ENCODE measurements at places on chromosomes 1 and 21. TPM values are rescaled to one million over a fixed set of nuclear protein-coding genes. Genes with fewer than 3 reads are reported as not detected.

DNA sequence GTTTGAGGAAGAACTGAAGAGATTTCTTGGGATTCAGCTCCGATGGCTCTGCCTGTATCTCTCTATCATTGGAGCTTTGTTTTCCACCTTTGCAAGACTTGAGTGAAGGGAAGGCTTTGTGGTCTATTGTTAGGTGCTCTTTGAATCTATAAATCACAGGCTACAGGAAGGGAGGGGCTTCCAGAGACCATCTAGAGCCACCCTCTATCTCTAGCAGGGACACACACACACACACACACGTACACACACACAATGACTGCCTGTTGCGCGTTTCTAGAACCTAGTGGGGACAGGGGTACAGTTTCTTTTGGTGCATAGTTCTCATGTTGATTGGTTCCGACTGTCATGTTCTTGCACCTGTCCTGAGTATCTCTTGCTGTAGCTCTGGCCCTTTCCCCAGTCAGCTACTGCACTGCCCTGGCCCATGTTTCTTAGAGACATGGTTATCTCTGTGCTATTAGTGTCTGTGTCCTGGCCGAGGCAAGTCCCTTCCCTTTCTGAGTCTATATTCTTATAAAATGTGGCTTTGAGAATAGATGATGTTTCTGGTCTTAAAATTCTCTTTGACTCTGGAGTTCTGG, 60.7 kb downstream of the MAN1C1 start:
- no peak for DNase-seq

DNA sequence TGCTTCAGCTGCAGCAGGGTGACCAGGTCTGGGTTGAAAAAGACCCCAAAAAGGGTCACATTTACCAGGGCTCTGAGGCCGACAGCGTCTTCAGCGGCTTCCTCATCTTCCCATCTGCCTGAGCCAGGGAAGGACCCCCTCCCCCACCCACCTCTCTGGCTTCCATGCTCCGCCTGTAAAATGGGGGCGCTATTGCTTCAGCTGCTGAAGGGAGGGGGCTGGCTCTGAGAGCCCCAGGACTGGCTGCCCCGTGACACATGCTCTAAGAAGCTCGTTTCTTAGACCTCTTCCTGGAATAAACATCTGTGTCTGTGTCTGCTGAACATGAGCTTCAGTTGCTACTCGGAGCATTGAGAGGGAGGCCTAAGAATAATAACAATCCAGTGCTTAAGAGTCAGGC, 2.9 kb downstream of the C1QA start:
- no peak for DNase-seq

GRCh38 chr1:215459136-215459535, 108.0 kb upstream of the KCTD3 start:
- DNase-seq, result no peak

- DNase-seq, result no peak
Measured at GRCh38 chr1:72018562-72018961, 263.8 kb downstream of the NEGR1 start.

DNA sequence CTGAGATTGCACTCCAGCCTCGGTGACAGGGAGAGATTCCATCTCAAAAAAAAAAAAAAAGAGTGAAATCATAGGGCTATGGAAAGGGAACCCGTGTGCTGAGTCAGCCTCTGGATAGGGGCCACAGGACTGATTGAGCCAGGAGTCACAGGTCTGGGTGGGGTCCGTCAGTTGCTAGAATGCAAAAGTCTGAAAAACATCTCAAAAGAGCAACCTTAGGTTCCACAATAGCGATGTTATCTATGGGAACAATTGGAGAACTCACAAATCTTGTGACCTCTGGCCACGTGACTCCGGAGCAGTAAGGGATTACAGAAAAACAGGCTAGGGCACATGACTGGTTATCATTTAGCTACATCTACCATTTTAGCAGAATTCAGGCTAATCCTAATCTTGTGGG, 32.8 kb upstream of the GREM2 start:
- no peak for DNase-seq

GRCh38 chr1:92864131-92864530, 32.3 kb downstream of the RPL5 start:
- DNase-seq, result no peak

- peak; percentile 94 for DNase-seq
Measured at GRCh38 chr1:209870151-209870831, 42.5 kb downstream of the UTP25 start.

DNA sequence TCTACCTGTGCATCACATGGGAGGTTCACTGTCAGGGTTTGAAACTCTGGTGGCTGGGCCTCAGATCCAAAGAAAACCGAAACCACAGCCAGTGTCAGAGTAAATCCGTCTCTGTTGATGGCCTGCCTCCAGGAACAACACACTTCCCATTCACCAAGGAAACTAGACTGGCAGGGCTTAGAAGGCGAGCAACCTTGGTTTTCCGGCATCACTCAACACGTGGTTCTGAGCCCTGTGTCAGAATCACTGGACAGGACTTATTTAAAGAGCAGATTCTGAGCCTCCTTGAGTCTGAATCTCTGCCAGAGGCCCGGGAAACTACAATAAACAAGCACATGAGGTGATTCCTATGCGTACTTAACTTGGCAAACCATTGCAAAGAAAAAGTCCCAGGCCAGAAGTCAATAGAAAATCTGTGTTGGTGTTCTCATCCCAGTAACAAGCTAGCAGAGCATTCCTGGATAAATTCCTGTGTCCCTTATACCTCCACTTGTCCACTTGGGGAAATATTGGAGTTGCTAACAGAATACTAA, 70.0 kb downstream of the KCTD3 start:
- no peak for DNase-seq

- DNase-seq, result peak; percentile 2
Measured at GRCh38 chr1:170927955-170928840, 7.1 kb upstream of the MROH9 start.

- DNase-seq, result no peak
Measured at GRCh38 chr1:97365026-97365425, 555.8 kb downstream of the DPYD start.

GRCh38 chr1:19617376-19617775, 26.7 kb upstream of the NBL1 start:
- peak; percentile 14 for DNase-seq

GRCh38 chr1:99935534-99935933, 34.3 kb upstream of the SLC35A3 start:
- no peak for DNase-seq

- DNase-seq, result no peak
Measured at GRCh38 chr1:84192681-84193080, 48.6 kb downstream of the PRKACB start.

GRCh38 chr1:171916315-171916771, 75.0 kb downstream of the DNM3 start:
- DNase-seq, result no peak

DNA sequence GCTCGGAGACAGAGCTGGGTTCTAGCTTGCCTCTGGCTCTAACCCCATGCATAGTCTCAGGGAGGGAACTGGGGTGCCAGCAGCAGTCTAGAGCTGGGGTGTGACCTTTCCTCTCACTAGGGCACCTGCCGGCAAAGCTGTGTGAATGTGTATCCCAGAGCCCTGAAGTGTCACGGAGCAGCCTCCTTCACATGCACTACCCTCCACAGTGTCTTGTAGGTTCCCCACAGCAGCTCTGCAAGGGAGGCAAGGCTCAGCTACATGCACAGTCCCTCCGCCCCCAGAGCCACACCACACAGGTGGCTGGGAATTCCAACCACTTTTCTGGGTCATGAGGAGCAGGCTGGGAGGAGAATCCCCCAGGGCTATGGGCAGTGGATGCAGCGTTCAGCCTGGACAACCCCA, 7.7 kb upstream of the HPCA start:
- no peak for DNase-seq

- DNase-seq, result no peak
Measured at GRCh38 chr1:25634066-25634465, 17.5 kb downstream of the MAN1C1 start.

DNA sequence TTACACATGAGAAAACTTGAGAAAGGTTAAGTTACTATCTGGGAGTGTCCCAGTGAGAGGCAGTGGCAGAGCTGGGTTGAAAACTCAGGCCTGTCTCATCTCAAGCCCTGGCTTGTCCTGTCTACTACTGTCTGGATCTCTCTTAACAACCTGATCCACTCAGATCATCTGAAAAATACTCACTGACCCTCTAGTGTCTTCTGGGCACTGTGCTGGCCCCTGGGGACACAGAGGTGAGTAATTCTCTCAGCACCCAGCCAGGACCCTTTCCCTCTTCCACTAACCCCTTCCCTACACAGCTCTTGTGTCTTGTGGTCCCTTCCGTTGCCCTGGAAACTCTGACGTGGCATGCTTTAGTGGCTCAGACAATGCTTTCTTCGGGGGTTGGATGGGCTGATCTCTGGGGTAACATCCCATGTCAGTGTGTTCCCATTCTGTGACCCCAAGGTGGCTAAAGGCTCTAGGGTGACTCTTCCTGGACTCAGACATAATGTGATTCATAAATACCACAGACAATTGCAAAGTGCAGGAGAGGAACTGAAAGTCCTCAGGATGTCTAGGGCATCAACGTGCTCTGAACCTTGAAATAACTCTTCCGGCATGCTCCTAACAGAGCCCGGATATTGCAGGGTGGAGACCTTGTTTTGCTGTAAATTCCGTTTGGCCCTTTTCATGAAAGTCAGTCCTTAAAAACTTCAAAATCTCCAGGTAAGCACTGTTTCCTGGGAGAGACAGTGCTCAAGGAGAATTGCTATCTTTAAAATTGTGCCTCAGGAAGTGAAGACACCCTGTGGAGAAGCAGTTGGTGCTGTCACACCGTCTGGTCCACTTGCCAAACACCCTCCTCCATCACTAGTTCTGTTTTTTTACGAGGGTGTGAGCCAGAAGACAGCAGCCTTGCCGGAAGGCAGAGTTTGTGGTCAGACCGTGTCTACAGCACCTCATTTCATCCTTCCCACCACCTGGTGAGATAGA, 4.0 kb downstream of the SHISAL2A start:
- DNase-seq, result no peak

- no peak for DNase-seq
Measured at GRCh38 chr1:59926381-59927123, at the start of gene CYP2J2. Gene CYP2J2, minus strand, starts transcription at chr1:59926773. Its CDS starts 27 bp downstream, at chr1:59926746.

DNA sequence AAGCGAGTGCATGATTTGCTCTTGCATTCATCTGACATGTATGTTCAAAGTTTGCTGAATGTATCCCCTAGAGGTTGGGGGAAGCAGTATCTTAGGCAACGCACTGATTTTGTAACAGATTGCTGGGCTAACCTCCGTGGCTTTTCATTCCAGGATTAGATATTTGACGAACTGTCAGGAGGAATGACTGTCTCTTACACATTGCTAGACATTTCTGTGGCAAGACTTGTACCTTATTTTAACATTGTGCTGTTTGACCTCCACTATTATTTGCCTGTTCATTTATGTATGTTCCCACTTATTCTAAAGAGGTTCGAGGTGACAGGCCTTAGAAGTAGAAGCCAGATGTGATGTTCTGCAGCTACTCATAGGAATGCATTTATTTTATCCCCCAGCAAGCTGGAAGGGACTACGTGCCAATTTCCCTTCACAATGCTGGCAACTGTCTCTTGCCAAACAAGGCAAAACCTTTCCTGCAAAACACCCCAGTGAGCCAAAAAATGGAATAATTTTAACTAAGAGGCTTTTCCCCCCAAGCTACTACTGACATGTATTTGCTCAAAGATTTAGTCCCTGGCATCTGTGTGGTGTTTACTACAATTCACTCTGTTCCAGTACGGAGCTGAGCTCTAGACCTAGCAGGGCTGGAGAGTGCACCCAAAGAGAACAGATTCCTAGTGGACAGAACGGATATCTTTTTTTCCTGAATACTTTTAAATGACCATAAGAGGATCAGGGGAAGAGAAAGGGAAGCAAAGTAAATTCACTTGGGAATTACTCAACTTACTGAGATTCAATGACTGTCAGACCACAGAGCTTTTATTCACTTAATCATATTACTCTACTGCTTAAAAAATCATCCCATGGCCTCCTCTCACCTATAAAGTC, 646.2 kb downstream of the SMYD3 start:
- DNase-seq, result peak; percentile 14

DNA sequence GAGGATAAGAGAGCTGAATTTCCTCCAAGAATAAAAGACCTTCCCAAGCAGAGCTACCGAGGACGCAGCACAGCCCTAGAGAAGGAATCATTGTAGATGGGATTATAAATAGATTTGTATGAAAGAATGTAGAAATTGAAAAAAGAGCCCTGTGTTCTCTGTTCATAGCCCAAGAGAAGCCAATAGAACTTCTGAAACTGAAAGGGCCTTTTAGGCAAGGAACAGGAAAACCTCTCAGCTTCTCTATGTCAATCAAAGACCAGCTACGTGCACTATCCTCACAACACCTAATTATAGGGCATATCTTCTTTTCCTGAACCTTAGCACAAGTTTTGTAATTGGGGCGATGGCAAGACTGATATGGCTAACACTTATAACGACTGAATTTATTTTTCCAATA, 192.4 kb upstream of the RNPC3 start:
- DNase-seq, result no peak

DNA sequence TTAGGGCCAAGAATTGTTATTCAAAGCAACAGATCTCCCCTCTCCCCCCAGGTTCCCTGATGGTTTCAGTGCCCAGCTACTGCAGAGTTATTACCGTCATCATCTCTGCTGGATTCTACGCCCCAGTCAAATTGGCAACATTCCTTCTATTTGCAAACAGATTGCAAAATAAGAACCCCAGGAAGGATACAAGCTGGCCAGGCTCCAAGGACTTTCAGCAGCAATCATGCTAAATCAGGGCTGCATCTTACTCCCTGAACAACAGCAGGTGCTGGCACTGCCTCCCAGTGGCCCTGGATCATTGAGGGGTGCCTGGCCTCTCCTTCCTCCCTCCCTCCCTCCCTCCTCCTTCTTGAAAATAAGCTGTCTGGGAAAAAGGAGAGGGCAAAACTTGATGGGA, 521.6 kb upstream of the BEND5 start:
- peak; percentile 22 for DNase-seq

- DNase-seq, result peak; percentile 72
Measured at GRCh38 chr1:6245086-6245868, 1.3 kb downstream of the HES3 start.

GRCh38 chr1:209621741-209622655, 30.2 kb downstream of the LAMB3 start:
- DNase-seq, result no peak

DNA sequence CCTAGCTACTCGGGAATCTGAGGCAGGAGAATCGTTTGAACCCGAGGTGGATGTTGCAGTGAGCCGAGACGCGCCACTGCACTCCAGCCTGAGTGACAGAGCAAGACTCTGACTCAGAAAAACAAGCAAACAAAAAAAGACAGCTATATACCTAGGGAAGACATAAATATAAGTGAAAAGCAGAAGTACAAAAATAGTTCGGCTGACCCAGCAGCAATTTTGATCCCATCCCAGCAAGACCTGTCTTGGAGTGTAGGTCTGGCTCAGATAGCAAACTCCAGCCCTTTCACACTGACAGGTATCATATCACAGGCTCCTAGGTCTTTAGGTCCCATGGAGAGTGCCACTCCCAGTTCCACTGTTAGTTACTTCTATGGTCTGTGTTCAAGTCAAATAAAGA, 14.6 kb downstream of the MTX1 start:
- no peak for DNase-seq

GRCh38 chr1:232891071-232891470, 59.3 kb upstream of the NTPCR start:
- DNase-seq, result no peak

The GSTM4 gene
- total RNA-seq, result 10.2 TPM

The TSTD1 gene
- total RNA-seq, result 29.3 TPM

The HSPA6 gene
- 8.2 TPM for total RNA-seq

The ASCL5 gene
- total RNA-seq, result not detected

The LRP8 gene
- total RNA-seq, result 5.1 TPM

The DNM3 gene
- 5.2 TPM for total RNA-seq

Measured in skin of body (tissue), 3 donors.